Nucleus accumbens (tissue), 56 donors: ENCODE measurements at places on chromosomes 3 and 15.

DNA sequence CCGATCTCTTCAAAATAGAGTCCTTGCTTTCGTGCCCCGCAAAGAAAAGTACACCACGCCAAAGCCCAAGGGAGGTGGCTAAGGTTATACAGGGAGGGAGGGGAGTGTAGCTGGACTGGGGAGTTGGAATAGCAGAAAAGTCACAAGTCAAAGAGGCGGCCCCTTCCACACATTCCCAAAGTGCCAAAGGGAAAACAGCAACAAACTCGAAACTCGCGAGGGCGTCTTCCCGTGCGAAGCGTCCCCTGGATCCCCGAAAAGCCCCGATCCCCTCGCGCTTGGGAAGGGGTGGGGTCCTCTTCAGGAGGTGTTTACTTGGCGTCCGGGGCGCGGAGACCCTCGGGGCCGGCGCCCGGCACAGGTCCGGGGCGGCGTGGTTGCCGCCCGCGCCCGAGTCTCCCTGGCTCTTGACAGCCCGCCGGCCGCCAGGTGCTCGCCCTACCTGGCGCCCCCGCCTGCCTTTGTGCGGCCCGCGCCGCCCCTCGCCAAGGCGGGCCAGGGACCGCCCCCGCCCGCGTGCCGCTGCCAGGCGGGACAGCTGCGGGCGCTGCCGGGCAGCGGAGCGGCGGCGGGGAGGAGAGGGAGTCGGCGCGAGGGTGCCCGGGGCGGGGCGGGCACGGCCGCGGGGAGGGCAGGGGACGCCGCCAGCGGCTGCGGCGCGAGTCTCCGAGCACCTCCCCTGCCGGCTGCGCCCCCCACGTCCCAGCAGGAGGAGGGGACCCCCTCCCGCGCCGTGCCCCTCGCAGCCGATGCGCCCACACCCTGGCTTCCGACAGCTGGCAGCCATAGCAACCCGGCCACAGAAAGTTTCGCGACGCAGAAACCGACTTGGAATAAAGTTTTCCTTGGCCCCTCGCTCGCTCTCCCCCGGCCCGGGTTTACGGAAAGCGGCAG, 966 bp downstream of the MYO1E start:
- no peak for DNase-seq

DNA sequence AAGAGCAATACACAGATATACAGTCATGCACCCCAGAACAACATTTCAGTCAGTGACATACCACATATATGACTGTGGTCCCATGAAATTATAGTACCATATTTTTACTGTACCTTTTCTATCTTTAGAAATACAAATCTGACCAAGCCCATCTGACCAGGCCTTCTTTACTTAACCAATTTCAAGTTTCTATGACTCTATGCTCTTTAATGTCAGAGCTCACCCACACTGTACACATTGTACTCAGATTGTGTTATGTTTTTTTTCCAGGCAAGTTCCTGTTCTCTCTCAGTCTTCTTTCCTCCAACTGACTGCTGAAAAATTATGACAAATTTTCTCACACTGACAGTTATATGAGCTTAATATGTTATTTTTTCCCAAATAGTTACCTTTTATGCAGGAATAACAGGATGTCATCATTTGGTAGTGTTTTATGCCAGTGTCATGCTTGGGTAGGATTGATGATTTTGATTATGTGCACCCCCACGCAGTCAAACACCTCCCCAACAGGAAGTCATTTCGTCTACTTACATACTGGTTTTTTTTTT, 8.0 kb upstream of the CBLB start:
- no peak for DNase-seq

DNA sequence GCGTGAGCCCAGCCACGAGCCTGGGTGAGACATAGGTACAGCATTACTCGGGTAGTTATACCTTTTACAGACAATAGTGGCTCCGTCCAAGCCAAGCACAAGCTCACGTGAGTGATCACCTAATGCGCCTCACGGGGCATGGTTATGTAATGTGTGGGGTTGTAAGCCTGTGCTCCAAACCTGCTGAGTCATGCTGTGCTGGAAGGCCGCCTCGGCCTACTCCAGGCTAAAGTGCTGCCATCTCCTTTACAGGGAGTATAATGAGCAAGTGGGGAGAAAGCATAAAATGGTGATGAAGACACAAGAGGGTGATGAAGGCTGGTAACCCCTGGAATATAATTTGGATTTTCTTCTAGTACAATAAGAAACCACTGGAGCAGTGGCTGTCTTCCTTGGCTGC, 175.8 kb upstream of the STT3B start:
- DNase-seq = no peak

DNA sequence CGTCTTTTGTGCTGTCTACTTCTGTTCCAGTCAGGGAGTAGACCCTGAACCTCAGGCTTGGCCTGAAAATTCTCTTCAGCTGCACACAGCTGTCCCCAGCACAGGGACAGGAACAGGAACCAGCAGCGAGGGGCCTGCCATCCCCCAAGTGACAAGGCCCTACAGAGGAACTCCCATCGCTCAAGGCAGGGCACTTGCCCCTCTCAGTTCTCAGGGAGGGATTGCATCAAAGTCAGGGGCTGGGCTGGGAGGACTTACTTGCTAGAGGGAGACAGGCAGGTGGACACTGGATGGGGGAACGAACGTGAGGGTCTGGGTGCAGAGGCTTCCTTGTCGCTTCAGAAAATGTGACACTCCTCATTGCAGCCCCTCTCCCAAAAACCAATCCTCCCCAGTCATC, 163.6 kb downstream of the CHSY1 start:
- DNase-seq = no peak

DNA sequence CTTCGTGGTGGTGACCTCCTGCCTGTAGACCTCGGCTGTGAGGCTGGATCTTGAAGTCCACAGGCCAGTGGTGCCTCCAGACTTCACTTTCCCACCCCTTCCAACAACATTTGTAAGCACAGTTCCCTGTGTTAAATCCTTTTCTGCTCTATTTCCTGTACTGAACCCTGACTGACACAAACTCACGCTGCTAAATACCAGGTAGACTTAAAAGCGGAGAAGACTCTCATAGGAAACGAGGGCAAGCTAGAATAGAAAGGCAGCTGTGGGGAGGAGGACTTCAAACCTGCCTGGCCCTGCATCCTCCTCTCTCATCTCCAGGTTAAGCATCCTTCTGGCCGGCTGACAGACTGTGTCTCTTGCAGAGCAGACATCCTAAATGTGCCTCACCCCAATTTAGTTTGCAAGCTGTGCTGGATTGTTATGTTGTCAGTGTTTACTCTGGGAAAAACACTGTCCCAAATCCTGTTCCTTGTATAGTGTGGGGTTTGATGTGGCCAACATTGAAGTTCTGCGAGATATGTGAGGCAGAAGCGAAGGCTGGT, 58.5 kb upstream of the LARS2 start:
- no peak for DNase-seq

DNA sequence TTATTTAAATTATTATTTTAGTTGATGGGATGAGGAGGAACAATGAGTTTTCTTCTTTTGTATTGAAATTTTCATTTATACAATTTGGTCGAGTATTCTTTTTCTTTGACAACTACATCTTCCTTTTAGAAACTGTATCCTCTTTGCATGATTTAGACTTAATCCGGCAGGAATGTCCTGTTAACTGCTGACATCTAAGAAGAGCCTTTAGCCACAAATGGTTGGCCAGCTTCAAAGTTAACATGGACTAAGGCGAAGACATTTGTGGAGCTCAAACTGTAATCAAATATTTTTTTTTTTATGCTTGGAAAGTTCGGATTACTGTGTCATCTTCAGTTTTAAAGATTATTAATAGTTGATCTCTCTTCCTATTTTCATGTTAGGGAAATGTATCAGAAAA, 43.2 kb downstream of the RIOX2 start:
- no peak for DNase-seq

- DNase-seq = no peak
These were observed 150.9 kb downstream of the ITPR1 start for GRCh38 chr3:4643904-4644547.

DNA sequence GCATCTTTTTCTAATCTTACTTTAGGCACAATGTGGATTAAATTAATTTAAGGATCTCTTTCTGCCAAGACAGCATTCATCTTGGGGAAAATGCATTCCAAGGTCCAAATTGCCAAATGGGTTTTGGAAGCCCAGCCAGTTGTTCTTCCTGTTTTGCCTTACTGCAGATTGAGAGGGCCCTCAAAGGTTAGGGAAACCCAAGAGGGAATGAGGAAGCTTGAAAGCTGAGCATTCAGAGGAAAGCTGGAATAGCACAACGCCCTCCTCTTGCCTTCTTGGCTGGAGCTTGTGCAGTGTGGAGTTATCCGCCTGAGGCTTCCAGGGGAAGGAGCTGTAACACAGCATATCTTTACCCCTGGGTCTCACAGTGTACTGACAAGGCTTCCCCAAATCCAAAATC, 18.2 kb upstream of the SACM1L start:
- DNase-seq = no peak

GRCh38 chr3:12964711-12965612, 108.3 kb downstream of the IQSEC1 start:
- DNase-seq = no peak

- DNase-seq = no peak
These were observed 130.4 kb downstream of the PPM1L start for GRCh38 chr3:160886421-160886820.

- DNase-seq = no peak
These were observed 107.9 kb downstream of the ATG7 start for GRCh38 chr3:11379824-11380701.

- no peak for DNase-seq
These were observed 25.2 kb upstream of the SLCO2A1 start for GRCh38 chr3:134054881-134055280.

DNA sequence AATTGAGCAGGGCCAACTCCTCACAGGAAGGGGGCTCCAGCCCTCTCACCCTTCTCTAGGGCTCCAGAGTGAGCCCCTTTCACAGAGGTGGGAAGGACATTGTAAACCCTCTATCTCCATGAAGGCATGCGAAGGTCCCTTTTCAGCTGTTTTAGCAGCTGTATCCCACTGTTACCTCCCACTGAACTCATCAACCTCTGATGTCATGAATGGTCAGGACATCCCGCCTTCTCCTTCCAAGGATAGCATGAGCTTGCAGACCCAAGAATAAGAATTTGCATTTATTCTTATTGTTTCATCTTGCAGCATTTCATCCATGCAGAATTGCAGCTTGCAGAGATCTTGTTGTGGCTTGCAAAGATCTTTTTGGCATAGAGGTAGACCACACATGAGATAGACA, 24.3 kb upstream of the FGD5 start:
- DNase-seq = no peak

DNA sequence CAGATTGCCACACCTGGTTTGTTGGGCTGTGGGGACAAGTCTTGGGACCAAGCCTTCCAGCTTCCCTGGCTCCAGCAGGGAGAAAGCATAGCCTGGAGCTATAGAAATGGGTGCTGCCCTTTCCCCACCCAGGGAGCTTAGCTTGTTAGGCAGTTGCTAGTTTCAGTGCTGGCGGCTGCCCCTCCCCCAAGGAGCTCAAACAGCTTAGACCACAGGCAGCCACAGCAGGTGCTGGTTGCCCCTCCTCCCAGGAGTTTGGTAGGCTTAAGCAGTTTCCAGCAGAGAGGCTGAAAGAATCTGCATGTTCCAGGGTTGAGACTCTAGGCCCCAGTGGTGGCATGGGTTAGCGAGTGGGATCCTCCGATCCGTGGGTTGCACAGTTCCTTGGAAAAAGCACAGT, 889.7 kb downstream of the IGSF11 start:
- DNase-seq = no peak

- no peak for DNase-seq
These were observed 244.4 kb upstream of the TRIM42 start for GRCh38 chr3:140433431-140433830.

GRCh38 chr3:124256599-124256998, 264.7 kb upstream of the ROPN1 start:
- DNase-seq = no peak

DNA sequence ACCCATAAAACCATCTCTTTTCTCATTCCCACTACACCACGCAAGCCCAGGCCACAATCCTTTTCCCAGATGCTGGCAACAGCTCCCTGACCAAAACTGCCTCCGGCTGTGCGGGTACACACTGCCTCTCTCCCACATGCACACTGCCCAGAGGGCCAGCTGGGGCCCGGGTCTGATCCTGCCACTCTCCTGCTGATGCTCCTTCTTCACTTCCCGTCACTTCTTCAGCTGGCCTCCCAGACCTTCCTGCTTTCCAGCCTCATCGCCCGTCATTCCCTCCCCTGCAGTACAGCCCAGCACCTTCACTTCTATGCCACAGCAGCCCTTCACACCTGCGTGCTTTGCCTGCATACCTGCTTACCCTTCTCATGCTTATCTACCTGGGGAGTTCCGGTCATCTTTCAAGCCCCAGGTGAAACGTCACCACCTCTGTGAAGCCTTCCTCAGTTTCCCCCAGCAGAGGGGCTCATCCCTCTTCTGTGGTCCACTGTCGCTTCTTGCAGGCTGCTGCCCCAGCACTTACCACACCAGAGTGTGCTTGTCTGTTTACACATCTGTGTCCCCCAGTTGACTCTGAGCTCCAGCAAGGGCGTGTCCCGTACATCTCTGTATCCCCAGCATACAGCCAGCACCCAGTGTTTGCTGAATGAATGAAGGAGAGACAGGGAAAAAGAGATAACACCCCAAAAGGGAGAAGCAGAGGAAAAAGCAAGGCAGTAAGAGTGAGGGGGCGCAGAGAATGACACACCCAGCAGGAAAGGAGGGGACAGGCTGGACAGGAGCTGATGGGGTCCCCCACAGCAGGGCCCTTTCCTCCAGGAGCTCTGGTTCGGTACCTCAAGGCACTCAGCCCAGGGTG, 22.2 kb downstream of the GRAMD2A start:
- no peak for DNase-seq

DNA sequence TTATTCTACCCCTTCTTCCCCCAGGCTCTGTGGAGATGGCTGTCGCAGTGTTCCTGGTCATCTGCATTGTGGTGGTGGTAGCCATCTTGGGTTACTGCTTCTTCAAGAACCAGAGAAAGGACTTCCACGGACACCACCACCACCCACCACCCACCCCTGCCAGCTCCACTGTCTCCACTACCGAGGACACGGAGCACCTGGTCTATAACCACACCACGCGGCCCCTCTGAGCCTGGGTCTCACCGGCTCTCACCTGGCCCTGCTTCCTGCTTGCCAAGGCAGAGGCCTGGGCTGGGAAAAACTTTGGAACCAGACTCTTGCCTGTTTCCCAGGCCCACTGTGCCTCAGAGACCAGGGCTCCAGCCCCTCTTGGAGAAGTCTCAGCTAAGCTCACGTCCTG, 12.9 kb downstream of the SPINT1 start:
- no peak for DNase-seq

DNA sequence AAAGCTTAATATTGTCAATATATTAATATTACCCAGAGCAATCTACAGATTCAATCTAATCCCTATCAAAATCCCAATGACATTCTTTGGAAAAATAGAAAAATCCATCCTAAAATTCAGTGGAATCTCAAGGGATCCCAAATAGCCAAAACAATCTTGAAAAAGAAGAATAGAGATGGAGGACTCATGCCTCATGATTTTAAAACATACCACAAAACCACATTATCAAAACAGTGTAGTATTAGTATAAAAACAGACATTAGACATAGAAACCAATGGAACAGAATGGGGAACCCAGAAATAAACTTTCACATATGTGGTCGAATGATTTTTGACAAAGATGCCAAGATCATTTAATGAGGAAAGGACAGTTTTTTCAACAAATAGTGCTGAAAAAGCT, 14.6 kb downstream of the NEK4 start:
- no peak for DNase-seq
